ENCODE measurements at places on chromosomes 4 and X.

DNA sequence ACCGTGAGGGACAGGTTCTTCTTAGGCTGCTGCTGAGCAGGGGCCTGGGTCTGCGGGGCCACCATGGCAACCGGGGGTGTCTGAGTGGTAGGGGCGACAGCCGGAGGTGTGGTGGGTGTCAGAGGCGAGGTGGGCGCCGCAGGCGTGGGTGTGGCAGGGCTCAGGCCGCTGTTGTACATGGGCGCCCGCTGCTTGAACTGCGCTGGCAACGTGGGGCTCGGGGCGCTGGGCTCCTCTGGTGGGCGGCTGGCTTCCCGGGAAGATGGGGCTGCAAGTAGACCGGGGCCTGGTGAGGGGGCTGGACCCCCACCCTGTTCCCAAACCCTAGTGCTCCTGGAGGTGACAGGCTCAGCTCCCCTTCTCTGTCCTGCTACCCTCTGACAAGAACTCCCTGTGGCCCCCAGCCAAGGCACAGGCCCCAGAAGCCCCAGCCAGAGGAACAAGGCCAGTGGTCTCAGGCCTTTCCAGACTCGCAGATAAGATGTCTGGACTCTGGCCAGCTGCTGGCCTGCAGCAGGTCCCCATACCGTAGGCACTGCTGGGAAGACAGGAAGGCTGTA, 24.8 kb downstream of the NELFA start:
- no peak for DNase-seq

DNA sequence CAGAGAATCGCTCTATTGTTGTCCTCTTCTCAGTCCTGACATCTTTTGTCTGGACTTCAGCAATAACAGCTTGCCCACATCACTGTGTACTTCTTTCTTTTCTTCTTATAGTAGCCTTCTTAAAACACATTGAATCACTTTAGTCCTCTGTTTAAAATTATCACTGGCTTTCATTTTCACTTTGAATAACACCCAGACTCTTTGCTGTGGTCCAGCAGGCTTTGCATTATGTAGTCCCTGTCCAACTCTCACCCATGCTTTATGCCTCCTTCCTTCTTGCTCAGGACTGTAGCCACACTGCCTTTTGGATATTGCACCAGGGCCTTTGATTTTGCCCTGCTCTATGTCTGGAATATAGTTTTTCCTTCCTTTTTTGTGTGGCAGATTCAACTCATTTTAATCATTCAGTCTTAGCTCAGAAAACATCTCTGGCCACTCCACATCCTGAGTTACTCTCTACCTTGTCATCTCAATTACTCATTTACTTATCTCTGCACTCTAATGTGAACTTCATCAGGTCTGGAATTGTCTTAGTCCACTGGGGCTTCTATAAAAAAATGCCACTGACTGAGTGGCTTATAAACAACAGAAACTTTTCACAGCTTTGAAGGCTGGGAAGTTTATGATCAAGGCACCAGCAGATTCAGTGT, 168.2 kb downstream of the C4orf33 start:
- DNase-seq, result no peak

GRCh38 chr4:94372991-94373390, 30.4 kb upstream of the HPGDS start:
- DNase-seq, result no peak

DNA sequence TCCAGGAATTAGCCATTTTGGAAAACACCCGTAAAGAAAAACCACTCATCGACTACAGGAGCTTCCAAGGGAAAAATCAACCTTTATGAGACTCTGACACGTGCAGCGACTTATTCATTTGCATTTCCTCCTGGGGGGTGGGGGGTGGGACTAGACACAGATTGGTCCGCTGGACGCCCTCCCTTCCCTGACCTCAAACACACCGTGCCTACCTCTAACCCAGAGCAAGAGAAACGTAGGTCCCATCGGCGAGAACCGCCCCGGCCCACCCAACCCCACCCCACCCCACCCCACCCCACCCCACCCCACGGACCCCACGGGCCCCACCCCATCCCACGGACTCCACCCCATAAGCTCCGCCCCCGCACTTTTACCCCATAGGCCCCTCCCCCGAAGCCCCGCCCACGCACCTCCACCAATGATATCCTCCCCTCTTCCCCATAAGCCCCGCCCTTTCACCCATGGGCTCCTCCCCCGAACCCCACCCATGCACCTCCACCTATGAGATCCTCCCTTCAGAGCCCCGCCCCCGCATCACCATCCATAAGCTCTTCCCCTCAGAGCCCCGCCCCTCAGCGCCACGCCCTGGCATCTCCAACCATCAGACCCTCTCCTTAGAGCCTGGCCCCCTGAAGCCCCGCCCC, 1.1 kb downstream of the GTPBP6 start:
- DNase-seq, result no peak

DNA sequence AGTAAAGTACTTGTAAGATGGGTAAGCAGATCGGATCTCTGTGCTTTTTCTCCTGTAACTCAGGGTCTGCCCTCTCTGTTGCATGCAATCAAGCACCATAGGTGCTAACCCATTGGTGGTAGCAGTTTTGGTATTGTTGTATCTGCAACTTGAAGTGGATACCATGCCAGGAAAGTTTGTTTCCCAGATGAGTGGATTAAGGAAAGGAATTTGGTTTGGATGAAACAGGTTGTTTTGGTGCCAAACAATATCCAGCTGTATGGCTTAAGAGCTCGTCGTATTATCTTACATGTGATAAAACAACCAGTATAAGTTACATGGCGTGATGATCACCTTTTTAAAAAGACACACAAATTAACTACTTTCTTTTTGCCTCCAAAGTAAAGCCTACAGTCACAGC, 280.9 kb upstream of the TENM3 start:
- DNase-seq, result no peak

DNA sequence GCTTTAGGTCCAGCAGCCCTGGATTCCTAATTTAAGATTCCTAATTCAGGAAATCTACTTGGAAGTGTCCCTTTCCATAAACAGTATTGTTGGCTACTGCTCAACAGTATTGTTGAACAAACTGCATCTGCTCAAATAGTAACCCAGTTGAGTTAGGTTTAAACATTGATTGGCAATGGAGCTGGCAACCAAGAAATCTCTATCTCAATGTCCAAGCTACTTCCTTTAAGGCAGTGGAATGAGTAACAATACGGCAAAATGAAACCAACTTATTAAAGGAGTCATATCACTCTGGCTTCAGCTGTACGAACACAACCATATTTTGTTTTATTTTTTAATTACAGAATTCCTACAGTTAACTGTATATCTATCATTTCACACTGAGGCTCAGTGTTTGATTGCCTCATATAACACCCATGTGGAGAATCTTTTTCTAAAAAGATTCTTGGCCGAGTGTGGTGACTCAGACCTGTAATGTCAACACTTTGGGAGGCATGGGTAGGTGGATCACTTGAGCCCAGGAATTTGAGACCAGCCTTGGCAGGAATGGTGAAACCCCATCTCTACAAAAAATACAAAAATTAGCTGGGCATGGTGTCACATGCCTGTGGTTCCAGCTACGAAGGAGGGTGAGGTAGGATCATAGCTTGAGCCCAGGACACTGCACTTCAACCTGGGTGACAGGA, 71.7 kb upstream of the IL13RA1 start:
- DNase-seq, result no peak

DNA sequence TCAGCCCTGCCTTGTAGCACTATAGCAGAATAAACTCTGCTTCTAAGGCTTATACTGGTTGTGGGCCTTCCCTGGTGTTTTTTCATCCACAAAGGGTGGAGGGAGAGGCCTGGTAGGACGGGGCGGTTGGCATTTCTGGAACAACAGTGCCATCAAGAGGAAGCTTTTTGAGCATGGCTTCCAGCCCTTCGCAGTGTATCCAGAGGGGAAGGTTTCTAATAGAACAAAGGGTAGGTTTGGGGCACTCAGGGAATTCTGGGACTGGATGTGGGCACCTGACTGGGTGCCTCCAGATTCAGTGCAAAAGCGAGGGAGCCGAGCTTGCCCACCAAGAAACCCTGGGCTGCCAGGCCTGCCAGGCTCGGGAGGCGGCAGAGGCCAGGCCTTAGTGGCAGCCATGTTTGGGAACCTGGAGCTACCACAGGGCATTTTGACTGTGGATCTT, 229.6 kb upstream of the AGTR2 start:
- no peak for DNase-seq

GRCh38 chrX:111035991-111036390, 60.0 kb upstream of the PAK3 start:
- DNase-seq, result no peak

GRCh38 chr4:105061731-105062130, 84.9 kb upstream of the TET2 start:
- DNase-seq, result no peak

DNA sequence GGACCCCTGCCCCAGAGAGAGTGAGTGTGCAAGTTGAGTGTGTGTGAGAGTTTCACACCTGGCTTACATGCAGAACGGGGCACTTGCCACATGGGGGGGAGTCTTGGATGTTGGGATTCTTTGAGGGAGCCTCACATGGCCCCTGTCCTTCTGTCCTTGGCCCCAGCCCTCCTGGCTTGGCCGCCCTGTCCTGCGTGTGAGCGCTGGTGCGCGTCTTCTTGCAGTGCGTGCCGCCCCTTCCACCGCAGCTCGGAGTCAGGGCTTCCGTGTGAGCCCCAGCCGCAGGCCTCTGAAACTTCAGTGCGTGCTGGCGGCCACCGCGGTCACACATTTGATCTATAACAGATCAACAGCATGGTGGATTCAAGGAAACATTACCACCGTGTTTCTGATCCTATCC, 30.1 kb upstream of the HGFAC start:
- no peak for DNase-seq

DNA sequence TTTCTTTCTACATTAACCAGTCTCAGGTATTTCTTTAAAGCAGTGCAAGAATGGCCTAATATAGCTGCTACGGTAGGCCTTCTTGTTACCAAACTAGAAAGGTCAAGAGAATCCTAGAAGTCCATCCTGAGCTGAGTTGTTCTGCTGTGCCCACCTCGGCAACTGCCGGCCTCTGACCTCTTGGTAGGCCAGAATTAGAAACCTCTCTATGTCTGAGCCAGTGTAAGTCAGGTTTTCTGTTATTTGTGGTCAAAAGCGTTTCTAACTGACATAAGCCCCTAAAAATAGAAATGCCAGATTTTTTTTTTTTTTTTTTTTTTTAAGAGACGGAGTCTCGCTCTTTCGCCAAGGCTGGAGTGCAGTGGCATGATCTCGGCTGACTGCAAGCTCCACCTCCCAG, 43.1 kb downstream of the SOWAHB start:
- DNase-seq, result no peak

- DNase-seq, result no peak
These were observed 12.5 kb downstream of the USO1 start for GRCh38 chr4:75736862-75737261.

DNA sequence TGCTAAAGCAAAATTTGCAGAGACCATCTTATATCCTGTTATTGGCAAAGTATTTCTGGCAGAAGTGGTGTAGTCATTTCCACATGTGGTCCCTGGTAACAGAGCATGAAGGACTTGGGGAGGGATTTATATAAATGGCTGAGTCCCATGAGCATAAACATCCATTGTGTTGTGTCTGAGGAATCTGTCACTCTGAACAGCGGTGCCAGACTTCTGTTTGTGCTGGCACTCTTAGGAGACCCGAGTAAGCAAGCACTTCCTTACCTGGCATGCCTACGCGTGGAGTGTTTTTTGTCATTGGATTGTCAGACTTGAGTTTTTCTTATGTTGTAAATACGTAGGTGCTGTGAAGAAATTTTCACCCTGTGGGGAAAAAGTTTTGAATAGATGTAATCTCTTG, 285.9 kb downstream of the ARHGAP10 start:
- no peak for DNase-seq

DNA sequence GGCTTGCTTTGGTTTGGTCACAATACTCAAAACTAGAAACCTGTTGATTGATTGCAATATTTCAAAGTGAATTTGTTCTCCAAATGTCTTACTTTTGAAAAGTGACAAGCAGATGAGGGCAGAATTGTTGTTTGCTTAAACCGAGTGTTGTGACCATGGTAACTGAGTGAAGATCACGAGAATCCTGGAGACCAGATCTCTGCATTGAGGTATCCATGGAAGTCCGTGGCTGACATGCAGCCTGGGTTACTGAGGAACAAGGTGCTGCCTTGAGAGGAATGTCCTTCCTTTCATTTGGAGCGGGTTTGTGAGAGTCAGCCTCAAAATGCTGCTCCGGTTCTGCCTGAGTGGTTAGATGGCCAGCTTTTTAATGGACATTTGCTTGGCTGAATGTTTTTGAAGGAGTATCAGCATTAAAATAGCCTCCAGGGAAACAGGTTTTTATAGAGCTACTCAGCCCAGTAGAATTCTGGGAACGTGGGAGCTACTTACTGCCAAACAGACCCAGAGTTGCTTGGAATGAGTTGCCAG, 31.3 kb downstream of the NYX start:
- no peak for DNase-seq

- DNase-seq, result no peak
These were observed 132.6 kb downstream of the ANAPC4 start for GRCh38 chr4:25509646-25510045.

DNA sequence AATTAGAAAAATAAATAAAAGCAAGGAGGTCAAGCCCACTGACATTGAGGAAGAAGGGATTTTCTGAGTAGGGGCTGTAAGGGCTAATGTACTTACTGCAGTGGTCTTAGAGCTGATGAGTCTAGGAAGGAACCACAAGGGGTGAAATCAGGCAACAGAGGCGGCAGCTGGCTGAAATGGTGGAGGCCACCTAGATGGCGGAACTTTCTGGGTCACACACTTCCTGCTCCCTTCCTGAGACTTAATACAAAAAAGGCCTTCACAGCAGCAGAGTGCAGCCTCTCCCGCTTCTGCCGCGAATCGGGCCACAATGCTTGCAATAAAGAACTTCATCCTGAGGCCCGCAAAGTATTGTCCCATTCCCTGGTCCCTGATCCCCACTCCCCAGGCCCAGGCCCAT, 15.4 kb downstream of the SNX12 start:
- DNase-seq, result no peak

DNA sequence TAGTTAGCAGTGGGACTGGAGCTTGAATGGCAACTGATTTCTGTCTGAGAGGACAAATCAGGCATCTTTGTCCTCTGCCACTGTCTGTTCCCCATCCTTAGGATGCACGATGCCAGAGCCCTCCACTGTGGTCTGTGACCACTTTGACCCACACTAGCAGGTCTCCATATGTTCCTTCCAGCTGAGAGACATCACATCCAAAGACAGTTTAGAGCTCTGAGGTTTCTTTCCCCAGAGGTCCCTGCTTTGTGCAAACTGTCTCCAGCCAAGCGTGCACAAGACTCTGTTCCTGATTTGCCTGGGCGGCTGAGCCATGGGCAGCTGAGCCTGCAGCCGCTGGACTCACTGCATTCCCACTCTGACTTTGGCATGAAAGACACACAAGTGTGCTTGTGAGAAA, 98.0 kb downstream of the PTTG2 start:
- no peak for DNase-seq

DNA sequence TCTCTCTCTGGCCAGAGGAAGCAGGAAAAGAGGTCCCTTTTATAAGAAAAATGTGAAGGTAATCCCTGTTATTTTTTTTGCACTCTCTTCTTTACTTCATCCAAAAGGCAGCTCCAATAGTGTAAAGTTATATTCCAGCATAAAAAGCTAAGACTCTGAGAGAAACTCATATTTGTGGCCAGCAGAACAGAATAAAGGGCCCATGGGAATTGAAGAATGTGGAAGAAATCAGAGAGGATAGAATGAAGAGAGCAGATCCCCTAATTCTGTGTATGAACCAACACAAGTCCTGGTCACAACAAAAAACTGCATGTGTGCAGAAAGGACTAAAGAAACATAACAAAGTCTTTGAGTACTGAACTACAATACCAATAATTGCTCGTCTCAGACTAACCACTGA, 22.3 kb downstream of the RPS6KA6 start:
- no peak for DNase-seq
